ENCODE measurements at places on chromosomes 11 and 22. TPM values are rescaled to one million over a fixed set of nuclear protein-coding genes. Genes with fewer than 3 reads are reported as not detected.

- no peak overlapping the region for H3K4me3 ChIP-seq
- no peak overlapping the region for H3K27ac ChIP-seq
- DNase-seq, result no peak
- H3K27me3 ChIP-seq, result peaks cover 16% of the 10 kb centered on the region
Observed at GRCh38 chr11:75024764-75025211, 36.1 kb downstream of the NEU3 start.

DKK3 gene
- 0.91 TPM for total RNA-seq

DNA sequence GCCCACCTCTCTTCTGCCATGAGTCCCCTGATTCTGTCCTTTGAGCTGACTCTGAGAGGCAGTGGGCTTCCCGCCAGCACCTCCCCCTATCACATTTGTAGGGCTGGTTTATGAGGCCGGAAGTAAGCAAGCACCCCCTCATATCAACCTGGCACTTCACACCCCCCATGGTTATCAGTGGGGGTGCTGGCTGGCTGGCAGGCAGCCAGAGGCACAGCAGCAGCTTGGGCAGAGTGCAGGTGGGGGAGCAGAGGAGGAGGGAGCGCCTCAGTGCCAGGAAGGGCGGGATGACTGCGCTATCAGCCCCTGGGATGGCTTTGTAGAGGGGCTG is 22.9 kb upstream of the CHRM4 start:
- no peak overlapping the region for H3K4me3 ChIP-seq
- peaks cover 15% of the 10 kb centered on the region for H3K36me3 ChIP-seq
- H3K27me3 ChIP-seq, result no peaks in the 10 kb centered on the region
- H3K4me1 ChIP-seq, result no peaks in the 10 kb centered on the region
- no peak for DNase-seq

DNA sequence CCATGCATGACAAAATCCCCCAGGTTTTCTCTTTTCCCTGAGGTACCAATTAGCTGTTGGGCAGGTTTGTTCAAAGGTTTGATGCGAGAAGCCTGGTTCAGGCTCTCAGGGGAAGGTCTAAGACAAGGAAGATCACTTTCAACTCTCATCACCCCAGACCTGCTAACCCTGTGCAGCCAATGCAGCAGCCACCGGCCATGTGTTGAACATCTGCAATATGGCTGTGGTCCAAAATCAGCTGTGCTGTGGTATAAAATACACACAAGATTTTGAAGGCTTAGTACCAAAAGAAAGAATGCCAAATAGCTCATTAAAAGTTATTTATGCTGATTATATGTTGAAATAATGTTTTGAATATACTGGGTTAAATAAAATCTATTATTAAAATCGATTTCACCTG is 58.5 kb downstream of the SMCO4 start:
- H3K36me3 ChIP-seq, result peaks cover 3% of the 10 kb centered on the region
- H3K27me3 ChIP-seq, result no peaks in the 10 kb centered on the region
- H3K4me1 ChIP-seq, result peaks cover 2% of the 10 kb centered on the region
- no peak overlapping the region for H3K4me3 ChIP-seq

DNA sequence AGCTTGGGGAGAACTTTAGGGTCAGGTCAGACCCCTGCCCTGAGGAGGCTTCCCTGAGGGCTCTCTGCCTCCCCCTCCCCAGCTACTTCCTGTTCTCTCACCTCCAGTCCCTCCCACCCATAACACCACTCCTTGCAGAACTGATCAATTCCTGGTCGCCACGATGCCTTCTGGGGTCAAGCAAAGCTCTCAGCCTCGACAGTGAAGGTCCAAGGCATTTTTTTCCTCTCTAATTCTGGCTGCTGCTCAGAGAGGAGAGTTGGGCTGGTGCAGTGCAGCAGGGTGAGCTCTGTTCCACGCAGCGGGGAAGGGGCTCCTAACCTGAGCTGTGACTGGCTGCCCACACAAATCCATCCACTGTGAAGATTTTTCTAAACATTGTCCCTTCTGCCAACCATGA is 628.4 kb downstream of the BRD1 start:
- no peak for DNase-seq
- no peak overlapping the region for H3K4me3 ChIP-seq
- H3K27ac ChIP-seq, result no peak overlapping the region
- H3K27me3 ChIP-seq, result peaks cover 34% of the 10 kb centered on the region
- no peaks in the 10 kb centered on the region for H3K36me3 ChIP-seq
- peaks cover 2% of the 10 kb centered on the region for H3K4me1 ChIP-seq

DNA sequence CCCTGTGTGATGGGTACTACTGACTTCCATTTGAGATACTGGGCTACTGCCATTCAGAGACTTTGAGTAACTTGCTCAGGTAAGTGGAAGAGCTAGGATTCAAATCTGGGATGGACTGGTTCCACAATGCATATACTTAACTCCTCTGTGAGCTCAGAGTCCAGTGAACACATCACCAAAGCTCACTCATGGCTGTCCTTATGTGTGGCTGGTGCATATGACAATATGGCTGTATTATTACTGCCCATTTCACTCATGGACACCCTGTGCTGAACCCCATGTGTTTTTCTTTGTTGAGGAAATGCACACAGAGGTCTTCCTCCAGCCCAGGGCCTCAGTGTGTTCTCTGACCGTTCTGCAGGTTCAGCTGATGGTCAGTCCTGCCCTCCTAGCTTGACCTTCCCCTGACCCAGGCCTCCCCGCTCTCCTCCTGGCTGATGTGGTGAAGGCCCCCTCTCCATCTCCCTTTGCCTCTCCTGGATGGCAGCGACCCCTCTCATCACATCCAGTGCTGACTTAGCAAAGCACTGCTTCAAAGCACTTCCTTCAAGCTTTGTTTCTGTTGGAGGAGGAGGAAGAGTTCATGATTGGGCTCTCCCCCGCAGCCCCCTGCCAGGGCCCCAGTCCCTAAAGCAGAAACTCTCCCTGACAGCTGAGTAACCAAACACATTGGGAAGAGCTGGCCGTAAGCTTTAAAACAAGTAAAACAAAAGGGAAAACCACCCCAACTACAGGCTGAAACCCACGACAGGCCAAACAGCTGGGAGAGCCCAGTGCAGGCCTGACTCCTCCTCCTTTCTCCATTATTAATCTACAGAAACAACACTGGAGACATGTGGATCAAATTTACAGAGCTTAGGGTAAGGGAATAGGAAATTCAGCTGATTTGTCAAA is 101.2 kb downstream of the NAT10 start:
- no peak for DNase-seq
- H3K4me1 ChIP-seq, result peaks cover 16% of the 10 kb centered on the region
- H3K27me3 ChIP-seq, result peaks cover 6% of the 10 kb centered on the region
- no peak overlapping the region for H3K4me3 ChIP-seq
- H3K36me3 ChIP-seq, result peaks cover 2% of the 10 kb centered on the region

DNA sequence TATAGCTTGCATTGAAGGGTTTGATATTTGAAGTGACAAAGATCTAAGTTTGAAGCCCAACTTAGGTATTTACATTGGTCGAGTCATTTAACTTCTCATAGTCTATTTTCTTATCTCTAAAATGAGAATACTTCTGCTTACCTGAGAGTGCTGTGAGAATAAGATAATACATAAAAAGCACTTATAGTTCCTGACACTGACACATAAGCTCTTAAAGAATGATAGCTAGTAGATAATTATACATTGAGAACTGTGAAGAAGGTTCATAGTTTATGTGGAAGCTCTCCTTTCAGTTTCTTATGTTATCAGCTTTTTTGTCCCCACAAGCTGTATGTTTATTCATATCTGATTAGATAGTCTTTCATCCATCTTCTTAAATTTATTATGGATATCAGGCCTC is 4.8 kb downstream of the PPME1 start:
- H3K27ac ChIP-seq, result no peak overlapping the region
- peaks cover 2% of the 10 kb centered on the region for H3K36me3 ChIP-seq
- H3K4me3 ChIP-seq, result no peak overlapping the region
- H3K4me1 ChIP-seq, result peaks cover 11% of the 10 kb centered on the region
- no peak for DNase-seq
- no peaks in the 10 kb centered on the region for H3K27me3 ChIP-seq

DNA sequence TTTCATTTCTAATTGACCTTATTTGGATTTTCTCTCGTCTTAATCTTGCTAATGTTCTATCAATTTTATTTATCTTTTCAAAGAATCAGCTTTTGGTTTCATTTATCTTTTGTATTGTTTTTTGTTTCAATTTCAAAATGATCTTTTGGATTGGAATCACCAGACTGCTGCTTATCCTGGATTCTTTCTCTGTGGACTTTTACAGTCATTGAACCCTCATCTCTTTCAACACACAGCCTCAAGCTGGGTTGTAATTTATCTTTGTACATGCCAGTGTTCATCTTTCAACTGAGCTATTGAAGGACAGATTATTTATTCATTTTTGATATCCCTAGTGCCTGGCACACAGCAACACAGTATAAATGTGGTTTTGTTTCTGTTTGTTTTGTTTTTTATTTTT is 195.9 kb downstream of the ARHGAP42 start:
- no peaks in the 10 kb centered on the region for H3K36me3 ChIP-seq
- no peaks in the 10 kb centered on the region for H3K27me3 ChIP-seq
- DNase-seq, result no peak
- no peak overlapping the region for H3K27ac ChIP-seq
- no peaks in the 10 kb centered on the region for H3K4me1 ChIP-seq
- no peak overlapping the region for H3K4me3 ChIP-seq

RAB38 gene
- 2.2 TPM for total RNA-seq

DNA sequence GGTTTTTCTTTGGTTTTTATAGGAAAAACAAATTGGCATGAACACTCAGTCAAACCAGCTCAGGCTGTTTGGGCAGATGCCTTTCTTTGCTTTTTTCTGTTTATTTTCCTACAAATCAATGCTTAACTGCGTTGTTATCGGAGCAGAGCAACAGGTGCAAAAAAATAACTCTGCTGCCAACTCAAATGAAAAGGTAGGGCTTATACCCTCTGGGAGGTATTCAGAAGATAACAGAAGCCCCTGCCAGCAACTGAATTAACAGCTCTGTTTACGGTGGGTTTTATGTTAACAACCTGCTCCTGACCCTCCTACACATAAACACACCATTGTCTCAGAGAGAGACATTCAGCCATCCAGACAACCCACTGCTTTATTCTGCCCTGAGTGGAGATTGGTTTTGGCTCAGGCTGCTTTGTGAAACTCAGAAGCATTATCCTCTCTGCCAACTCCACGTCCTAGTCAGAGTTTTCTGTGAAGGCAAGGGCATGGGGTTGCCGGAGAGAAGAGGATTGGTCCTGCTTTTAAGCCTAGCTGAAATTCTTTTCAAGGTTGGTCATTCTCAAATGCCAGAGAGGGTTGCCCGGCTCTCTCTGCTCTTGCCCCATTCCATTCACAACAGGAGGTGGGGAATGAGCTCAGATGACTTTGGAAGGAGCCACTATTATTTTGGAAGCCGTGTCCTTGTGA is 11.4 kb downstream of the EHF start:
- peaks cover 9% of the 10 kb centered on the region for H3K4me1 ChIP-seq
- no peaks in the 10 kb centered on the region for H3K36me3 ChIP-seq
- H3K27ac ChIP-seq, result no peak overlapping the region
- no peaks in the 10 kb centered on the region for H3K27me3 ChIP-seq
- H3K4me3 ChIP-seq, result no peak overlapping the region

APOBEC3H gene
- 4.4 TPM for total RNA-seq

DNA sequence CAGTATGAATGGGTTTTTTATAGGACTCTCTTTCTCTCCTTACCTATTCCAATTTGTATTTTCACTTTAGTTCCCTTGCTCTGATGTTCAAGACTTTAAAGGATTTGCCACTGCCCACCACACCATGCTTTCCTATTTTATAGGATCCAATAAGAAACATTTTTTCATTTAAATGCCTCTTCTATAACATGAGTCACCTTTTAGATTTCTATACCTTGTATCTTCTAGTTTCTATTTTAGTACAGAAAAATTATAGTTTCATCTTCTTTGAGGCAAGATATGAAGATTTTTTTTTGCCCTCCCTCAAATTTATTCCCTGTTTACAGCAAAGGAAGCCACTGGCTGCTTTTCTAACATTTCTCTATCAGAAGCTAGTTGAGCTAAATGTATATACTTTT is 76.8 kb downstream of the ARFGAP2 start:
- no peaks in the 10 kb centered on the region for H3K27me3 ChIP-seq
- H3K27ac ChIP-seq, result no peak overlapping the region
- H3K36me3 ChIP-seq, result no peaks in the 10 kb centered on the region
- H3K4me3 ChIP-seq, result no peak overlapping the region
- no peak for DNase-seq
- H3K4me1 ChIP-seq, result no peaks in the 10 kb centered on the region

GRCh38 chr22:18023509-18024275 is 669 bp downstream of the MICAL3 start:
- peaks cover 13% of the 10 kb centered on the region for H3K4me1 ChIP-seq
- no peak overlapping the region for H3K27ac ChIP-seq
- peaks cover 59% of the 10 kb centered on the region for H3K27me3 ChIP-seq
- H3K4me3 ChIP-seq, result peak overlapping the region; percentile 96
- no peak for DNase-seq

DNA sequence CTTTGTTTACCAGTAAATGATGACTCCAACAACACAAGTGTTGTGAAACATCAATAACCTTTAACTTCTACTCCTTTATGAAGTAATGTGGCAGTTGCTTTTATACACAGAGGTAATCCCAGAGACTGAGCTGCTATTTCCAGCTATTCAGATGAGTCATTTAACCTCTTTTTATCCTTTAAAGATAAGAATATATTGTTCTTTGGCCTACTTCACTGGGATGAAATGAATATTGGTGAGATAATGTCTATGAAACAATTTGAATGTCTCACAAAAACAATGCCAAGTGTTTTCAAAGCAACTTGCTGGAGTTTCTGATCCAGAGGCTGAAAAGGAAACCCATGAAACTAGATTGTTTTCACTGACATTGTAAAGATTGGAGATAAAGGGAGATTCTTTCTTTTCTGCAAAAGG is 564.4 kb upstream of the LUZP2 start:
- H3K27me3 ChIP-seq, result no peaks in the 10 kb centered on the region
- no peak overlapping the region for H3K27ac ChIP-seq
- H3K4me1 ChIP-seq, result no peaks in the 10 kb centered on the region
- no peaks in the 10 kb centered on the region for H3K36me3 ChIP-seq
- no peak for DNase-seq
- no peak overlapping the region for H3K4me3 ChIP-seq

RAG2 gene
- not detected for total RNA-seq
